NCI-H2107 (cell line): ENCODE measurements at places on chromosomes 12 and 14.
A peak's percentile ranks its signal among the peaks of the same experiment; 100 is the strongest.

GRCh38 chr12:15541996-15542631 lies 219.8 kb downstream of the PTPRO start:
- no peak for DNase-seq

GRCh38 chr12:71536279-71536938 lies 96.8 kb downstream of the LGR5 start:
- no peak for DNase-seq

DNA sequence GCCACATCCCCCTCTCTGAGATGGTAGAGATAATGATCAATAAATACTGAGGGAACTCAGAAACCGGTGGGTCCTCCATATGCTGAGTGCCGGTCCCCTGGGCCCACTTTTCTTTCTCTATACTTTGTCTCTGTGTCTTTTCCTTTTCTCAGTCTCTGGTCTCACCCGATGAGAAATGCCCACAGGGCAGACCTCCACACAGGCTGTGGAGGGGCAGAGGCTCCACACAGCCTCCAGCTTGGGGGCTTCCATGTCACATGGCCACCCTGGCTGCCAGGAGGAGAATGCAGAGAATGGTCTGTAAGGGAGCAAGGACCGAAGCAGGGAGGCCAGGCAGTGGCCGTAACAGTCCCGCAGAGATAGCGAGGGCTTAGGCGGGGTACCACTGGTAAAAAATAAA lies 105.9 kb downstream of the NTF3 start:
- DNase-seq = no peak

DNA sequence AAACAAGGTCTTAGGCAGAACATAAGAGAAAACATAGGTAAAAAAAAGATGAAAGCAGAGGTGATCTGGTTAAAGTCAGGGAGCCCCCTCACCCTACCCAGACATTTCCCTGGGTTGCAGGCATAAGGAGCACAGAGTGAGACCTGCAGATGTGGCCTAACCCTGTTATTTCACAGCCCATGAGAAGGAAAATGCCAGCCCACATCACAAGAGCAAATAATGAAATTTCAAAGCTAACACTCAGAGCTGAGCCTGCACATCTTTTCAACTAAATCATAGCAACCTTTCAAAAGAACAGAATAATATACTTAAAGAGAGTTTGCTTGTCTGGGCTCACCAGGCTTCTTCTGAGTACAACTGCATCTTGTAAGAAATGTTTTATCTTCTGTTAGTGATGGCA lies 295.4 kb downstream of the RPAP3 start:
- DNase-seq = no peak

GRCh38 chr14:89667983-89668382 lies 250.9 kb upstream of the FOXN3 start:
- no peak for DNase-seq

DNA sequence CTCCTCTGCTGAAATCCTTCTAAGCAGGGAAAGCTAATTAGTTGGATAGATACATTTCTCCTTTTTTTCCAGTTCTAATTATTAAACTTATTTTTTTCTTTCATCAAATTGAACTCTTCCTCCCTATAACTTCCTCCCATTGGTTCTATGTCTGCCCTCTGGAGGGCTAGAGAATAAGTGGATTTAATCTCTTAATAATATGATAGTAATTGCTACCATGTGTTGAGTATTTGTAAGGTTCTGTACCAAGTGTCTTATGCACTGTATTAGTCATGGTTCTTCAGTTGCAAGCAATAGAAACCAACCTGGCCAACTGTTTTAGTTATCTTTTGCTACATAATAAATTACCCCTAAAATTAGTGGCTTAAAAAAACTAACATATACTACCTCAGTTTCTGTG lies 190.5 kb upstream of the PLXNC1 start:
- no peak for DNase-seq

DNA sequence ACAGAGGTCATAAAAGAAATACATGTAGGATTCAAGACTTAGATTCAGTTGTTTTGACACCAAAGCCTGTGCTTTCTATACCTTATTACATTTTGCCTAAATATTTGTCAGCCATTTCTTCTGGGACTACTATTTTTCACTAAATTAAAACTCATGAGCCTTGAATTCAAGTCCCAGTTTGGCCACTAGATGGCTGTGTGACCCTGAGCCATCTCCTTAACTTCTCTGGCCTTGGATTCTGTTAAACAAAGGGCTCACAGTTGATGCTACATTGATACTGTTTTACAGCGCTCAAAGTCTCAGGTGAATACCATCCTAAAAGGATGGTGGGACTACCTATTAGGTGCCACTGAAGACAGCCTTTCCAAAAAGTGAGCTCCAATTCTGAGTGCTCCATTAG lies 39.6 kb upstream of the CCDC198 start:
- no peak for DNase-seq

DNA sequence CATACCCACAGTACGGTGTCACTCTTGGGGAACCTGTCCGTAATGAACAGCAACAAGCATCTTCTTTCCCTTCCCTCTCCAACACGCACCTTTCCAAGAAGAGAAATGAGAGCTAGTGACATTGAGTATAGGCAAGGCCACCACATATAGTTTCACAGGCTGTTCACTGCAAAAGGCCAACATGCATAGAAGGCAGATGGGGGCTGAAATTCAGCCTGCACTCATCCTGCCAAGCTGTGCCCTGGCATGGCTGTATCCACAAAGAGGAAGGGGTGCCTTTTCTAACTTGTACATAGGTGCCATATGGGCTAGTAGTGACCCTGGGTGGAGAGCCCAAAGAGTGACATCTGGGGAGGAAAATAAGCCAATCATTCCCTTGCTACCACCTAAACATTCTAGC lies 169.6 kb downstream of the ZFP36L1 start:
- no peak for DNase-seq

DNA sequence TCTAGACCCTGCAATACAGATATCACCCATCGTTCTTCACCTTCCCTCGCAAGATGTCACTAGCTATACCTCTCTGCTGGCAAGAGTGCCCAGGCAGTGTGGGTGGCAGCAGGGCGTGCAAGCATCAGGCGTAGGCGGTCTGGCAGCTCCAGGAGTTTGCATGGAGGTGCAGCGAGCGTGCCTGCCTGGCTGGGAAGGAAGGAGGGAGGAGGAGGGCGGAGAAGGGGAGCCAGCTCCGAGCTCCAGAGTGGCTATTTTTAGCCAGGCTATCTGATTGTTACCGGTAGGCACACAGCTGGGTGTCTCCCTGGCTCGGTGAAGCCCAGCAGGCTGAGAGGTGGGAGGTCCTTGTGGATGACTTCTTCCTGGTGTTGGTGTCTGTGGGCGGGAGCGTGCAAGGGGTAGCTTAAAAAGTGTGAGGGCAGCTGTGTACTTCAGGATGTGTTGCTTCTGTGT lies 6.2 kb downstream of the FOXJ2 start:
- DNase-seq = peak; percentile 91

- DNase-seq = peak; percentile 31
Observed at GRCh38 chr12:3202734-3203446, 125.7 kb downstream of the TSPAN9 start.

DNA sequence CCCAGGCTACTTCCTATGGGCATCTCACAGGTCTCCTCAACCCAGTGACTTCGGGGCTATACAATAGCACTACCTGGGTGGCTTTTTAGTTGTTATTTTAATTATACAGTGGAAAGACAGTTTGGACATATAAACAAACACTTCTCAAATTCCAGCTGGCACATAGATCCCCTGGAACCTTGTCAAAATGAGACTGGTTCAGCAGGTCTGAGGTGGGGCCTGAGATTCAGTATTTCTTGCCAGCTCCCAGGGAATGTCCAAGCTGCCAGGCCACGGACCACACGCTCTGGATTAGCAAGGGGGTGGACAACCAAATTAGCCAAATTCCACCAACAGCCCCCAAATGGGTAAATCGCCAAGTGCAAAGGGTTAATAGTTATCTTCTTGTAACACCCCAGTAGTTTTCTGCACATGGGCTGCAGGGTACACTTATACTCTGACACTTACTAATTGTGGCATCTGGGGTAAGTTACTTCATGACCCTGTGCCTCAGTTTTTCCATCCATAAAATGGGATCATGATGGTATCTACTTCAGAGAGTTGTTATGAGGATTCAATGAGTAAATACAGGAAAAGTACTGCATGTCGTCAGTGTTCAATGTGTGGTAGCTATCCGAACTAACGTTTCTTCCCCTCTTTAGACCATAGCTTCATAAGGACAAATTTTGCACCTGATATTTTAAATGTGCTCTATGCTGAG lies 789.4 kb upstream of the TBX3 start:
- no peak for DNase-seq

DNA sequence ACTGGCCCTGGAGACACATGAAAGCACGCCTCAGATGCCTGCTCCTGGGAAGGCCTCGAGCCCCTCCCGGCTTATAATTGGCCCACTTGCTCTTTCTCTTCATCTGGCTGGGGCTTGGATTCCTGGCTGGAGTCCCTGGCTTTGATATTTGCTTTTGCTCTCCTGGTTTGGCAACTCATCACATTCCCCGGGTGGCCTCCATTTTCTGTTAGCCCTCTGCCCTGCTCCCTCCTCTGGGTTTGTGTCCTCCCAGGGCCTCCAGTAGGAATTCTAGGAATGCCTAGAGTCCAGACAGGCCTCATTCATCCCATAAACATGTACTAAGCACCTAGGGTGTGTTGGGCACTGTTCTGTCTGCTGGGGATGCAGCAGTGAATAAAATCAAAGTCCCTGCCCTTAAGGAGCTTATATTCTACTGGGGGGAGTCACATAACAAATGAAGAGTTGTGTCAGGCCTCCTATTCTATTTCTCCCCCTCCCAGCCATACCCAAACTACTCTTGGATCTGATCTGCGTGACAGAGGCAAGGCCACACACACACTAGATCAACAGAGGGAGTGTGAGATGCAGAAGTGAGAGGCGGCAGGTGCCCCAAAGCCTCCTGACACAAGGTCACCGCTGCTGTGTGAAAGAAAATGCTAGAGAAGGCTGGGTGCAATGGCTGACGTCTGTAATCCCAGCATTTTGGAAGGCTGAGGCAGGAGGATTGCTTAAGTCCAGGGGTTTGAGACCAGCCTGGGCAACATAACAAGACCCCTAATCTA lies 21.3 kb upstream of the TSPAN9 start:
- no peak for DNase-seq

- DNase-seq = no peak
Observed at GRCh38 chr12:14157088-14157747, 175.8 kb upstream of the GRIN2B start.

- no peak for DNase-seq
Observed at GRCh38 chr14:74804219-74804825, 41.2 kb downstream of the YLPM1 start.

- DNase-seq = peak; percentile 36
Observed at GRCh38 chr14:50830044-50830931, 674 bp downstream of the NIN start.

DNA sequence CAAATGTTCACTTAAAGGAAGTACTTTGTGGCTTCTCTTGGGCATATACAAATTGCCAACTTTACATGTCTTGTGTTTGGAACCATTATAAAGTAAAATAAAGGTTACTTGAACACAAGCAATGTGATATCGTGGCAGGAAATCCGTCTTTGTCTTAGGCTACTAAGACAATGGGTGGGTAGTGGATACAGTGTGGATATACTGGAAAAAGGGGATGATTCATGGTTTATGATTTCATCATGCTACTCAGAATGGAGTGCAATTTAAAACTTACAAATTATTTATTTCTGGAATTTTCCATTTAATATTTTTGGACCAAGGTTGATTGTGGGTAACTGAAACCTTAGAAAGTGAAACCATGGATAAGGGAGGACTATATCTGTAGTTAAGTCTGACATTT lies 48.4 kb downstream of the MYRFL start:
- no peak for DNase-seq

DNA sequence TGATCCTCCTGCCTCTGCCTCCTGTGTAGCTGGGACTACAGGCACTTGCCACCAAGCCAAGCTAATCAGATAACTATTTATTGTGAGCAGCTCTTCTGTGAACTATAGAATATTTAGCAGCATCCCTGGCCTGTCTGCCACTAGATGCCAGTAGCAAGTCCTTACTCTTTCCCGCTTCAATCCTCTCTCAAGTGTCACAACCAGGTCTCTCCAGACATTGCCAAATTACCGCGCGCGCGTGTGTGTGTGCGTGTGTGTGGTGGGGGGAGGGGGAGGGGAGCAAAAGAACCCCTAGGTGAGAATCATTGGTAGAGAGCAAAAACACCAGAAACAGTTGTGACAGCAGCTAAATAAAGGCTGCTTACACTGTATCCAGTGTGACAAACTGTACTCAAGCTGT lies 49.9 kb downstream of the PPP2R5E start:
- peak; percentile 43 for DNase-seq

DNA sequence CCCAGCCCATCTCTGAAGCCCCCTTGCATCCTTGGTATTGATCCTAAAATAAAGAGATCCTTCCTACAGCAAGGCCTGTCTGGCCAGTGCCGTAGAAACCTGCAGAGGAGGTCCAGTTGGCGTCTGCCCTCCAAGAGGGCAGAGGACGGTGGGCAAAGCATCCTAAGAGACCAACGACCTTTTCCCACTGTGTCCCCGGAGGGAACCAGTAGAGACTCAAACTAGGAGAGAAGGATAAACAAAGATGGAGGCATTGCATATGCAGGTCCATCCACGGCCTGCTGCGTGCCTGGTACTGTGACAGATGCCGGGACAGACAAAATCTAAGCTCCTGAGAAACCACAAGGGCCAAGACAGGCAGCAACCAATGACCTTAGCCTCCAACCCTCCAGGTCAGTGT lies 3.8 kb downstream of the NCKAP5L start:
- no peak for DNase-seq
